ENCODE measurements at places on chromosomes 7 and 10.

DNA sequence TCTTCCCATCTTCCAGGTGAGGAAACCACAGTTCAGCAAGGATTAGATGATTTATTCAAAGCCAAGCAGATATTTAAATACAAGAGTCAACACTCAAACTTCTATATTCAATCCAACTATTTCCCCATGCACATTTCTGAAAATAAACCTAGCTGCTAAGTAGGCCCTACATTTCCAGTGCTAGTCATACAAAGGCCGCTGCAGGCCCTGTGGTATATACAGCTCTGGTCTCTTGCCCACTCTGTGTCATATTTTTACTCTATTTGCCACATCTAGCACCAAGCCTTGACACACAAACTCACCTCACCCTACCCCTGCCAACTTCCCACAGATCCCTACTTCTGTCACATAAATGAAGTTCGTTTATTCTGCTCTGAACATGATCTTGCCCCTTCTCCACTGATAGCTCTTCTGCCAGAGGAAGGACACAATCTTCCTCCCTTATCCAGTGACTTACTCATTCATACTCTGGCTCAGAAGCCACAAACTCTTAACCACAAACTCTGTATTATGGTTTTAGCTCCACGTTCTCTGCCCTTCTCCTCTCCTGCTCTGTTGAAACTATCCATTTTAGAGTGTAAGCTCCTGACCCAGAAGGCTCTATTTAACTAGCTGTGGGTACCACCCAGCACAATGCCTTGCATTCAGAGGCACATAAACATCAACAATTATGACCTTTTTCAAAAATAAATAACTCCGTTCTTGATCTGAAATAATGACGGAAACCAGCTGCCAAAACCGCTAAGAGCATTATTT, 180.7 kb downstream of the CPEB3 start:
- DNase-seq = no peak

GRCh38 chr7:88355011-88355410, 48.3 kb upstream of the STEAP4 start:
- DNase-seq = no peak

GRCh38 chr10:129676014-129676413, 209.0 kb downstream of the MGMT start:
- DNase-seq = no peak

DNA sequence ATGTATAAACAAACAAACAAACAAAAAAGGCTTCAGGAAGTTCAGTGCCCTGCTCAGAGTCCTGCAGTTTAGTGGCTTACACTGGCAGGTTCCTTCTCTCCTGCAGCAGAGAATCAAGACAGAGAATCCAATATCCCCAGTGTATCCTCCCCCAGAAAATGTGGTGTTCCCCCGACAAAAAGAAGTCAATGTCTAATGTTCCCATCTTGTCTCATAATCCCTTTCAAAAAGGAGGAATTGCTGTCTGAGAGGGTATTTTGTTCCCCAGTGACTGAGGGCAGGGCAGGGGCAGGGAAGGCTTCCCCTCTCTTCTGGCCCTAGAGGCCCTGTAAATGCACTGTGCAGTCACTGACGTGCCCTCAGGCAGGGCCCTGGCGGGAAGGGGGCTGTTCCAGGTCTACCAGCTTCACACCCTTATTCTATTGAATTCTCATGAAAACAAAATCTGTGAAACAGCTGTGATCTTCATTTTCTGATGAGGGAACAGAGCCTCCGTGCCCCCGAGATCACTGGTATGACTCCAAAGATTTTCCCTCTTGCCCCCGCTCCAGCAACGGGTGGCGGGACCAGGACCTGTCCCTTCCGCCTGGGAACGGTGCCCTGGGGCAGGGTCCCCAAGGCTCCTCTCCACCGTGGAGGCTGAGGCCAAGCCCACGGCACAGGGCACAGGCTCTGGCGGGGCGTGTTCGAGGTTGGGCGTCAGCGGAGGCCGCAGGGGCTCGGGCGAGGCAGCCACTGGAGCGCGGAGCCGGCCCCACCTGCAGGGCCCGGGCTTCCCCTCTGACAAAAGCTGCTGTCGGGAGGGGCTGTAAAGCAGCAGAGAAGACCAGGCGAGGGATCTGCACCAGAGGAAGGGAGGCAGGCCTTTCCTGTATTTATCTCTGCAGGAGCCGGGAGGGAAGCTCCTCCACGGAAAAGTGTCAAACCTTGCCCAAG, 13.4 kb upstream of the WDFY4 start:
- no peak for DNase-seq

DNA sequence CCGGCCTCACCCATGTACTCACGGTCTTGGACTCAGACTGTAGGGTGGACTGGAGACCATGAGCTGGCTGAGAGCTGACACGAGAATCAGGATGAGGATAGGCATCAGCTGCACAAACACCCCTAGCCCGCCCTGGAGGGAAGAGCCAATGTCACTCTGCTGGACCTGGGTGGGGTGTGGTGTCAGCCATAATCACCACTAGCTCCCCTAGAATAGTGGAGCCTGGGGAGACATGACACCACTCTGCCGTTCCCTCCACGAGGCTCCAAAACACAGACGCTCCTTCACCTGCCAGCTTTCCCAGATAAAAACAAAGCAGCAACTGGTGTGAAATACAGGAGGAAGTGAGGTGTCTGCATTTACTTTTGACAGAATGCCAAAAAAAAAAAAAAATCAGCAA, 16.5 kb downstream of the DNAJB12 start:
- DNase-seq = no peak

DNA sequence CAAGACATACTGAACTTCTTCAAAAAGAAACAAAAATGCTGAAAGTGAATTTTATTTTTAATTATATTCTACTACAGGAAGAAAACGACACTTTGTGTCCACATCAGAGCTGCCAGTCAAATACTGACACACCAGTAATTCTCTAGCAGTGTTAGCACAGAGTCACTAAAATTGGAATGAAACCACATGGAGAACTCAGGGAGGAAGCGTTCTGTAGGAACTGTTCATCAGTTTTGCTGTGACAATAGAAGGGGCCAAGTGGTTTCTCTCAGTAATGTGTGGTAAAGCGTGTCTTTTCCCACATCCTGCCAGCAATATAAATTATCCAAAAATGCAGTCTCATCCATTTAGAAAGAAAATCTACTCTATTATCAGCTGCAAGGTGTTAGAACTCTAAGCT, 683.3 kb downstream of the GRM8 start:
- DNase-seq = no peak

GRCh38 chr7:5343884-5344283, 61.1 kb downstream of the SLC29A4 start:
- no peak for DNase-seq

- DNase-seq = no peak
Measured at GRCh38 chr10:97771055-97771891, 526 bp downstream of the SFRP5 start.

- no peak for DNase-seq
Measured at GRCh38 chr7:22486597-22486996, 13.4 kb downstream of the STEAP1B start.

DNA sequence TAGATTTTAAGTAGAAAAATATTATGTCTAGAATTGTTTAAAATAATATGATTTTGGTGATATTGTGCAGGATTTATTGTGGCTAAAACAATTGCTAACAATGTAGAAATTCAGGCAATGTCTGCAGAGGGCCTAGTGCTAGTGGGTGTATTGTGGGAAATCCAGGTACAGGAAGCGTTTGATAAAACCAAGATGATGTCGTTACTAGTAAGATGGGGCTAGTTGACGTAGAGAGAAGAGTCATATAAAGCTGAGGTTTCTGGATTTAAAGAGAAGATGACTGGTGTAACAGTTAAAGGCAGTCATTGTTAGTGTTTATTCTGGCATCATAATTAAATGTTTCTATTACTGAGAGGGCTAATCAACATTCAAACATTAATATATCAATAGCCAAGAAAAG, 43.5 kb downstream of the ADK start:
- peak; percentile 26 for DNase-seq

Measured in CD4-positive, alpha-beta T cell treated with Interleukin-4 for 4 hours (primary cell).